ENCODE measurements at places on chromosomes 1 and 21.

DNA sequence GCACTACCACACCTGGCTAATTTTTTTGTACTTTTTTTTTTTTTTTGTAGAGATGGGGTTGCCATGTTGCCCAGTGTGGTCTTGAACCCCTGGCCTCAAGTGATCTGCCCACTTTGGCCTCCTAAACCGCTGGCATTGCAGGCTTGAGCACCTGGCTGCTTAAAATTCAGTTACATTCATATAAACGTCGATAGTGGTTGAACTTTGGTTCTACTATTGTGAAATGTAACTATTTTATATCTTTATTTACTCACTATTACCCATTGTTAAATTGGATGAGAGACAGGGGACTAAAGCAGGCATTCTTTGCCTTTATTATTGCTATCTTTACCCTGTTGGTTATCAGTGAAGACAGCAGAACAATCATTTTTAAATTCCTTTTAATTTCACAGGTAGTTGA is 6.2 kb downstream of the SNX27 start:
- no peak for DNase-seq

GRCh38 chr1:41672173-41672572 is 187.7 kb upstream of the EDN2 start:
- no peak for DNase-seq

DNA sequence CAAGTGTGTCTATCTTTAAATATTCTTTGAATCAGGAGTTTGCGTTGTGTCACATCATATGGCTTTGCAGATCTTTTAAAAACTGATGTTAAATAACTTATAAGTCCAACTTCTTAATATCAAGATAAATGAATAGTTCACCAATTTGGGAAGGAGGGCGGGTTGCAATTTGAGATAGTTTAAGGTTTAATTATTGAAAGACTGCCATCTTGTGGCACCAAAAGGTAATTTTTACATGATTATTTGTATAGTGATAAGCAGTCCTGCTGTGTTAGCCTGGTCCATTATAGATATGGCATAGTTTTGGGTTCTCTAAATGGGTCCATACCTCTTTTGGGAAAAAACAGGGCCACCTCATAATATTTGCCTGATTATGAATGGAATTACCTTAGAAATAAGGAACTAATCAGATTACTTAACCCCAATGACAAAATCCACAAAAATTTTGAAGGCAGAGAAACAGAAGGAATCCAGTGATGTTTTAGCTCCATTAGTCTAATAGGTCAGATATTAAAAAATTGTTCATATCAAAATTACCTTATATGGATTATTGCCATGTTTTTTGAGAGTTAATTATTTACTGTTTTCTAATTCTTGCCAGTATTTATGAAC is 64.3 kb downstream of the PRKAA2 start:
- DNase-seq: no peak

- no peak for DNase-seq
These were observed 16.7 kb downstream of the STYXL2 start for GRCh38 chr1:167110586-167110985.

DNA sequence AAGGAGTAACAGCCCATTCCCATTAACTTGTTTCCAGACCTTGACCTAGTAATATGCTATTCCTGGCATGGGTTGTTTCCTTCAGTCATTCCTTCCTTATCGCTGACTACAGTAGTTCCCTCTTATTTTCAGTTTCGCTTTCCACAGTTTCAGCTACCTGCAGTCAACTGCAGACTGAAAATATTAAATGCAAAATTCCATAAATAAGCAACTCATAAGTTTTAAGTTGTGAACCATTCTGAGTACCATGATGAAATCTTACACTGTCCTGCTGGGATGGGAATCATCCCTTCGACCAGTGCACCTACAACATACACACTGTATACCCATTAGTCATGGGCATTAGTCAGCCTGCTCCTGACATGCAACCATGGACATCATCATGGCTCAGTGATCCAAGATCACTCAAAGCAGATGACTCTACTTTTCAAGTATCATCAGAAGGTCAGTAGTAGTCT is 66.7 kb downstream of the CCDC30 start:
- DNase-seq: no peak

- DNase-seq: no peak
These were observed 18.8 kb downstream of the RHBG start for GRCh38 chr1:156387870-156388173.

DNA sequence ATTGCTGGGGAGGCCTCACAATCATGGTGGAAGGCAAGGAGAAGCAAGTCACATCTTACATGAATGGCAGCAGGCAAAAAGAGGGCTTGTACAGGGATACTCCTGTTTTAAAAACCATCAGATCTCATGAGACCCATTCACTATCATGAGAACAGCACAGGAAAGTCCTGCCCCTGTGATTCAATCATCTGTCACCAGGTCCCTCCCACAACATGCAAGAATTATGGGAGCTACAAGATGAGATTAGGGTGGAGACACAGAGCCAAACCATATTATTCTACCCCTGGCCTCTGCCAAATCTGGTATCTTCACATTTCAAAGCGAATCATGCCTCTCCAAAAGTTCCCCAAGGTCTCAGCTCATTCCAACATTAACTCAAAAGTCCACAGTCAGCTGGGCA is 11.1 kb upstream of the MIA3 start:
- no peak for DNase-seq

GRCh38 chr1:60978421-60979357 is 103.7 kb upstream of the NFIA start:
- DNase-seq: no peak

- peak; percentile 48 for DNase-seq
These were observed 2.6 kb downstream of the IRF2BP2 start for GRCh38 chr1:234607109-234608024.

GRCh38 chr1:158323866-158324265 is 7.5 kb downstream of the CD1B start:
- no peak for DNase-seq

DNA sequence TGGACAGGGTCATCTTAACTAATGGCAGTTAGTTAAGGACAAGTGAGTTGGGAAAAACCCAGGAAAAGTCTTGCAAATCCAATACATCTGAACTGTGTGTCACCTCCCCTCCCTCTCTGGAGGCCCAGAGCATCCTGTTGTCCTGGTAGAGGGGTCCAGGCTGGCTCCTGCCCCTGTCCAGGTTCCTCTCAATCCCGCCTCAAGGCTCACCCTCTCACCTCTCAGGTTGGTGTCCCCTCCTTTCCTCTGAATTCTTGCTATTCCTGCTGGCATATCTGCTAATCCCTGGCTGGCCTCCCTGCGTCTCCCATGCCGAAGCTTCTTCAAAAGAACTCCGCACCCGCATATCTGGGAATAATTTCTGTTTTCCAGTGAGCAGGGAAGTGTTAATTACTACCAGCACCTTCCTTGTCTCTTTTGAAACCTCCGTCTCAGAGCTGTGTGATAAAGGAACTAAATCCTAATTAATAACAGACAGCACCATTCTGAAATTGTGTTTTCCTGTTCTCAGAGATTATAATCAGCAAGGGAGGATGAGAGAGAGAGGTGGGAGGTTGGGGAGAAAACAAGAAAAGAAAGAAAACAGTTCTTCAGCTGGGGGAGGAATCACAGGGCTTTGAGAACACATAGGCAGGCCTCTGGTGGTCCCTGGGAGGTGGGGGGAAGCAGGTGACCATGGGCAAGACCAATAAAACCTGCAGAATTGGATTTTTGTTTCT is 568.0 kb downstream of the PTPRU start:
- no peak for DNase-seq

DNA sequence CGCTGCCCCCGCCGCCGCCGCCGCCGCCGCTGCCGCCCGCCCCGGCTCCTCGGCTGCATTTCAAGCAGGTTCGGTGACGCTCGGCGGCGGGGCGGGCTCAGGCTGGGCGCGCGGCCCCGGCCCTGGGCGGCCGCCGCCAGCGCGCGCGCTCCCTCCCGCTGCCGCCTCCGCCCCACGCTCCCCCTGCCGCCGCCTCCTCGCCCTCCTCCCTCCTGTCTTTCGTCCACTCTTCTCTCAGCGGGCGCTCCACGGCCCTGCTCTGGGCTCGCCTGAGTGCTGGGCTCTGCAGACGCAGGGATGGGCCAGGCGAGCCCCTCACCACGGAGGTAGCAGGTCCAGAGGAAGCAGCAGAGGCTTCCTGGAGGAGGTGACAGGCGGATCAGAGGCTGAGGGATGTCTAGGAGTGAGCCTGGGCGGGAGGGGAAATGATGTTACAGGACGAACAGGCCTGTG is at the start of gene LRP8:
Gene LRP8, minus strand, starts transcription at position 62 of the 453 bp plus-strand sequence. CDS start 158 bp downstream, outside the sequence.
- no peak for DNase-seq

DNA sequence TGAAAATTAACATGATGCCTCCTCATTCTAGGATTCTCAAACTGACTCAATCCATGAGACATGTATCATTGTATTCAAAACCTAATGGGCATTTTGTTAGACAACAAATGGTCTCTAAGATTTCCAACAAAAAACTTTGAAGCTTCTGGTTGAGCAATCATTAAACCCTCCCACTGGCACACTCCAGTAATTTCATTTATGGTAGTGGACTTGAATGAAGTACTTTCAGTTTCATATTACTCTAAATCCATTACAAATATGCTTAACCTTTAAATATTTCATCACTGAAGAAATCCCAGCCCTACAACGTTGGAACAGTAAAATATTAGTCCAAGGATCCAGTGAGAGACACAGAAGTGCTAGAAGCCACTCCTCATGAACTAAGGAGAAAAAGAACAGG is 43.5 kb downstream of the GBP6 start:
- DNase-seq: no peak

DNA sequence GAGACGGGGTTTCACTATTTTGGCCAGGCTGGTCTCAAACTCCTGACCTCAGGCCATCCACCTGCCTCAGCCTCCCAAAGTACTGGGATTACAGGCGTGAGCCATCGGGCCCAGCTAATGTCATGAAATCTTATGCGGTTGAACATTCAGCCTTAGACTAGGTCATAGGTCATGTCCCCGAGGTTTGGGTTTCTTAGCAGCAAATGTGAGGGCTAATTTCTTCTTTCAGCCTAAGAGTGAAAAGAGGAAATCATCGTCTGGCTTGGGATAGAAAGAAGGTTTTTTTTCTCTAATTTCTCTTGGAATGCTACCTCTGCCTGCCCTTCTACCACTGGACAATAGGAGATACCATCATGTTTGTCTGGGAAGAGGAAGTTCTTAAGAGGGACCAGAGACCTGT is 18.0 kb upstream of the PIK3CD start:
- DNase-seq: no peak

- no peak for DNase-seq
These were observed 429.4 kb upstream of the PTBP2 start for GRCh38 chr1:96292141-96292540.

GRCh38 chr1:94543893-94544635 is 2.5 kb upstream of the F3 start:
- no peak for DNase-seq

DNA sequence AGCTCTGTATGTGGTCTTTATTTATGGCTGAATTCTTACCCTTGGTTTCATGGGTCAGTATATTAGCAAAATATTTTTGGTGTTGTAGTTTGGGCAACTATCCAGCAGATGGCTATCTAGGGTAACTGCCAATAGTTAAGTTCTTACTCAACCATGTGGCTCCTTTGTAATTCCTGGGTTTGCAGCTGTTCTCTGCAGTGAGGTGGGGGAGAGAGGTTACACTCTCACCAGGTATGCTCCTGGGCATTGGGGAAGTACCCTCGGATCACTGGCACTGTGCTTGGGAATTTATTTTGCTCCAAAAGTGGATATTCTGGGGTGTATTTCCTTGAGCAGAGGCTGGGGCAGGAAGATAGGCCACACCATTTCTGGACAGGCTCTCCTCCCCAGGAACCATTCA is 436.7 kb upstream of the TMPRSS15 start:
- no peak for DNase-seq

DNA sequence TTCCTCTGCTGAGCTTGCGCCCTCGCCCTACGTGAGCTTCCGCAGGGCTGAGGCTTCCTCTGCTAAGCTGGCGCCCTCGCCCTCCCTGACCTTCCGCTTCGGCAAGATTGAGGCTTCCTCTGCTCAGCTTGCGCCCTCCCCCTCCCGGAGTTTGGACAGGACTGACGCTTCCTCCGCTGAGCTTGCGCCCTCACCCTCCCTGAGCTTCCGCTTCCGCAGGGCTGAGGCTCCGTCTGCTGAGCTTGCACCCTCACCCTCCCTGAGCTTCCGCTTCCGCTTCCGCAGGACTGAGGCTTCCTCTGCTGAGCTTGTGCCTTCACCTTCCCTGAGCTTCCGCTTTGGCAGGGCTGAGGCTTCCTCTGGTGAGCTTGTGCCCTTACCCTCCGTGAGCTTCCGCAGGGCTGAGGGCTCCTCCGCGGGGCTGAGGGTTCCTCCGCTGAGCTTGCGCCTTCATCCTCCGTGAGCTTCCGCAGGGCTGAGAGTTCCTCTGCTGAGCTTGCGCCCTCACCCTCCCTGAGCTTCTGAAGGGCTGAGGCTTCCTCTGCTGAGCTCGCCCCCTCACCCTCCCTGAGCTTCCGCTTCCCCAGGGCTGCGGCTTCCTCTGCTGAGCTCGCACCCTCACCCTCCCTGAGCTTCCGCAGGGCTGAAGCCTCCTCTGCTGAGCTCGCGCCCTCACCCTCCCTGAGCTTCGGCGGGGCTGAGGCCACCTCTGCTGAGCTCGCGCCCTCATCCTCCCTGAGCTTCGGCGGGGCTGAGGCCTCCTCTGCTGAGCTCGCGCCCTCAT is 753.6 kb upstream of the TPTE start:
- DNase-seq: no peak

DNA sequence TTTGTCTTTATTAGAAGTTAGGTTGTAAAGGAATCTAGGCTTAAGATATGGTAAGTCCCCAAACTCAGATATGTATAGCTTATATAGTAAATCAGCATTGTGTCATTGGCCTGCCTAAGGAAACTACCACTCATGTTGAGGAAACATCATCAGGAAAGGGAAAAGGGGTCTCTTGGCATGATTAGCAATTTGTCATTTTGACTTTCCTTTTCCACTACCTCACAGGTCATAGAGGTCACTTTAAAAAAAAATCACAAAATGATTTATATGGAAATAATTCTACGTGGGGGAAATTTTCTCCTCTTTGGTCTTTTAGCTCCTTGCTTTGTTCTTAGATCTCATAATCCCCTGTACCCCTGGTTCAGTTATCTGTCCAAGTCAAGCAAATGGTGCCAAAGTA is 213.5 kb downstream of the RPS6KC1 start:
- no peak for DNase-seq

- no peak for DNase-seq
These were observed 2.7 kb upstream of the ZBTB21 start for GRCh38 chr21:42012763-42013329.

GRCh38 chr1:227901906-227902640 is 45.7 kb downstream of the WNT9A start:
- no peak for DNase-seq

DNA sequence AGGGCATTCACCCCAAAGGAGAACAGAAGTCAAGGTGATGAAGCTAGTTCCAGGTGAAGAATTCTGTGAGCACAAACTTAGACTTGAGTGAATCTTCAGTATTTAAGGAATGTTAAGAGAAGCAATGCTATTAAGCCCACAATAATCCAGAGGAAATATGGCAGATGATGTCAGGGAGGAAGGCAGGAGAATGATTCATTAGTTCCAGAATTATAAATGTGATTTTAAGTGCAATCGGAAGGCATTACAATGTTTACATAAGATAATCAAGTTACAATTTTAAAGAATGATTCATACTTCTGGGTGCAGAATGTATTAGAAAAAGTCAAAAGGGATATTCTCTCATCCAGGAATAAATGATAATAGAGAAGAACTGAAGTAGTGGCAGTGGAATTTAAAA is 545.2 kb upstream of the BRINP3 start:
- no peak for DNase-seq

- no peak for DNase-seq
These were observed 1.2 kb downstream of the RERE start for GRCh38 chr1:8816264-8816663.

Data from NCI-H2081 treated with DMSO at 0.1 percent for 48 hours (cell line).